ENCODE measurements at places on chromosomes 2 and 18.
A peak's percentile ranks its signal among the peaks of the same experiment; 100 is the strongest.

GRCh38 chr2:150167711-150168110 is 319.8 kb downstream of the RND3 start:
- no peak for DNase-seq

- no peak for DNase-seq
These were observed 18.8 kb upstream of the RMP24 start for GRCh38 chr18:35953688-35954087.

DNA sequence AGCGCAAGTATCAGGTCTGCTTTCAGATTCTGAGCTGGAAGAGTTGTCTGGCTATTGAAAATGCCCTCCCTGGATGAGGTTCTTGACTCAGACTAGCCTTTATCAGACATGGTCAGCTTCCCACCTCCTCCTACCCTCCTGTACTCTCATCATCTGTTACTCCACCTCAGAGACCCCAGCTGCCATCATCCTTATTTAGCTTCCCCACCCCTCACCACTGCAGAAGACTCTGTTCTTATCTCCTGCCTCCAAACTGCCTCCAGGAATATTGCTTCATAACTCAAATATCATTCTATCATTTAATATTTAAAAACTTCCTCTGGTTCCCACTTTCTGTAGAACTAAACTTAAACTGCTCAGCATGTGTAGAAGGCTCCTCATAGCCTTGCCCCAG is 31.1 kb upstream of the PPP3R1 start:
- no peak for DNase-seq

- no peak for DNase-seq
These were observed 773 bp downstream of the CMPK2 start for GRCh38 chr2:6864923-6865345.

DNA sequence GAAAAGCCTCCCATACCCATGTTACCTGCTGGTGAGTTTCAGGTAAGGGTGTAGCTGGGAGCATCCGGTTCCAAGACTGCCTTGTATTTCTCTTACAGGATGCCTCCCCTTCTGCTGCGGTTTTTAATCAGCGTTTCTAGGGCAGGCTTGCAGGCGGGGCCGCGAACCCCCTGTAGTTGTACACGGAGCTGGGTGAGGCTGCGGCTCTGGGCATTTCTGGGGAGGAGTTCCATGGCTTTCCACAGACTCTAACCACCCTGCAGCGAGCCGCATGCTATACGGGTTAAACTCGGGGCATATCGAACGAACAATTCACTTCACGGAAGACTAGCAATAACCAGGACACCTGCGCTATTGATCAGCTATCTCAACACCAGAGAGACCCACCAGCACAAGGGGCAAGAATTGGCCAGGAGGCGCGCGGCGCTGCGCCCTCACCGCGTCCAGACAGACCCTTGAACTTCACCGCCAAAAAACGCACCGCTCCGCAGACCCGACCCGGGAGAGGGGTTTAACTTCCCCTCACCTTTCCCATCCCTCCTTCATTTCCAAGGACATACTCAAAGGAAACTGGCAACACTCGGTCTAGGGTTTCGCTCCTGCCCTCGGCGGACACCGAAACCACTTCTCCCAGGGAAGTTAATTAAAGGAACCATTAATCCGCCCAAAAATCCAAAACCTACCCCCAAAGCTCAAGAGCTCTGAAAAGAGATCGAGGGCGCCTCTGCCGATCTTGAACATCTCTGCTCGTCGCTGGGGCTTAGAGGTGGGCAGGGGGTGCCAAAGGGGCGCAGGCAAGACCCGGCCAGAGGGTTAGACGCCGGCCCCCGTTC is 909 bp downstream of the TGFA start:
- no peak for DNase-seq

GRCh38 chr18:24988253-24988840 is 363.6 kb downstream of the ZNF521 start:
- DNase-seq: no peak

DNA sequence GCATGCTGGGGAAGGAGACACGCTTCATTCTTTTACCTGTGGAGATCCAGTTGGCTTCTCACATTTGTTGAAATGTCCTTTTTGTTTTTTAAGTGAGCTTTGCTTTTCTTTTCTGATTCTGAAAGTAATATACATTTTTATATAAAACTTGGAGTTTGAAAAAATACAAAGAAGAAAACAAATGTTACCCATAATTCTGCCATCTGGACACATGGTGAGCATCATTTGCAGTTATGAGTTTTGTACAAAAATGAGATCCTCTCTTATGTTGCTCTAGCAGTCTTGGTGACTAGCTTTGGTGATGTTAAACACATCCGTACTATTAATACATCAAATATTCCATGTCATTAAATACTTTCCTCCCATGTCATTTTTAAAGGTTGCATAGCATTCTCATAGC is 101.1 kb upstream of the OTOS start:
- DNase-seq: no peak

DNA sequence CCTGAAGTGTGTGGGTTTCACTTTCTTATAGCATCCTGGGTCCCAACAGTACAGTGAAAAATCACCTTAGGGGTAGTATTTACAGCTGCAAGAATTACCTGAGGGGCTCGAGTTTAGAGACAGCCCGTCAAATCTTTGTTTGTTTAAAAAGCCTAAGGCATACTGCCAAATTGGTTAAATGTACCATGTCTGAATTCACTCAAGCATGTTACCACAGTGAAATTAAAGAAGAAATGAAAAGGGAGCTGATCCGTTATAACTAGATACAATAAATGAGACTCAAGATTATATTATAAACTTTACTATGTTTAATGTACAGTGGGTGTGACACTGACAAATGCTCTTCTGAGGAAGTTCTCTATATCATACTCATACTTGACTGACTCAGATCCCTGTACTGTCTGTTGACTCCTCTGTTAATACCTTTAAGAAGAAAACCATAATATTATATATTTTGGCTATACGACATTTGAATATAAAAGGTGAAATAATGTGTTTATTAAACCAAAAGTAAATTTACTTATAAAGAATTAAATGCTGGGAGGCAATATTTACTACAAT is 107.3 kb downstream of the TMEFF2 start:
- DNase-seq: no peak

- peak; percentile 49 for DNase-seq
These were observed 896 bp downstream of the CACNB4 start for GRCh38 chr2:152097801-152098495.

- DNase-seq: peak; percentile 9
These were observed 101.5 kb upstream of the SETBP1 start for GRCh38 chr18:44579028-44579702.

DNA sequence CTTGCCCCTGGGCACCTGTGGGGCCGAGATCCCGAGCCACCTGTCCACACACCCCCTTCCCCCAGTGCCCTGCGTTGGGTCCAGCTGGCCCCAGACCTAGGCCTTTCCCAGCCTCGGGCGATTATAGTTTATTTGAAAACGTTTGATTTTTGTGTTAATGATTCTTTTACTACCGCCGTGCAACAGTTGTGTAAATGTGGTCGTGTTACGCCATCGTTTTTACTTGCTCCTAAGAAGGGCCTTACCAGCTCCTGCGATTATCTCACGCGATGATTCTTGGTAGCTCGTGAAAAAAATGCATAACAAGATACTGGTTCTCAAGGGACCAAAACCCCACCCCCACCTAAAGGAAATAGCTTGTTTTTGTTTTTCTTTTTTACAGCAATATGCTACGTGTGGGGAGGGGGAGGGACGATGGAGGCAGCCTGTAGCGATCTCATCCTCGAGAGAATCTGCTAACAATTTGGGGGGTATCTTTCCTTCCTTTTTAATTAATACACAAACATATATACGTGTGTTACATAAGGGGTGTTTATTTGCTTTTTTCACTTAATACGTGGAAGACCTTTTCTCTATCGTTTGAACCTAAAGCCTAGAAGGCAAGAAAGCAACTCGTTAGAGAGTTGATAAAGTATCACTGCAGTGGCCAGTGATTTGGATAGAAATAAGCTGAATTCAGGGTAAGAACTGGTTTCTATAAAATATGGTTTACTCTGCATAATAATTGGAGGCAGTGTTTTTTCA is 1.0 kb downstream of the ZDBF2 start:
- DNase-seq: peak; percentile 65

GRCh38 chr18:69491576-69491975 is 90.9 kb downstream of the DOK6 start:
- DNase-seq: no peak

GRCh38 chr2:33071591-33071990 is 124.8 kb downstream of the LTBP1 start:
- no peak for DNase-seq

- DNase-seq: no peak
These were observed 15.5 kb downstream of the CCT7 start for GRCh38 chr2:73249636-73250035.

DNA sequence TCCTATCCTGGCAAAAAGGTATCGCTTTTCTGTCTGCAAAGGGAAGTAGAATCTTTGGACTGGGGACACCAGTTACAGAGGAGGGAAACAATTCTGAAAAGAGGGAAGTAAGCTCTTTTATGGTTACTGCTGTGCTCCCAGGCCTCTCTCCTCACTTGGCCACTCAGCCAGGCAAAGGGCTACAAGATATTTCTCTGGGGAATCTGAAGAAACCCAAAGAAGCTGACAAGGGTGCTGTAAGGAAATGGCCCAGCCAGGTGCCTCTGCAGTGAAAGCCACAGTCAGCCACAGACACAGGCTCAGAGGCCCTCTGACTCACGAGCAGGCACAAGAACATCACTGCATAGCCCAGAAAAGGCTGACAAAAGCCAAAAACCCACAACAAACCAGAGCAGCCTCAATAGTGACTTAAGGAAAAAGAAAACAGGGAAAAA is 5.8 kb downstream of the HDLBP start:
- no peak for DNase-seq

- DNase-seq: no peak
These were observed 73.7 kb downstream of the CABLES1 start for GRCh38 chr18:23209031-23209430.

- DNase-seq: no peak
These were observed 84.6 kb downstream of the TMEM163 start for GRCh38 chr2:134634054-134634753.

DNA sequence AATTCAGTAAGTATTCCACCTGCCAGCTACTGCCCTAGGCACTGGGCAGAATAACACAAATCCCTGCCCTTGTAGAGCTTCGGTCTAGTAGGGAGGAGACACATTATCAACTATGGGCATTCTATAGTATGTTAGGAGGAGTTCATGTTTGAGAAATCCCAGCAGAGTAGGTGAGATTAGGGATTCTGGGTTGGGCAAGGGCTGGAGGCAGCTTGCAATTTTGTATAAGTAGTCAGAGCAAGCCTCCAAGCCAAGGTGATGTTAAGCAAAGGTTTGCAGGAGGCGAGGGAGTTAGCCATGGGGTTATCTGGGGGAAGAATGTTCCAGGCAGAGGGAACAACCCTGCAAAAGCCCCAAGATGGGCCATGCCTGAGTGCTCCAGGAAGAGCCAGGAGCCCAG is 187.9 kb upstream of the HS6ST1 start:
- DNase-seq: no peak

DNA sequence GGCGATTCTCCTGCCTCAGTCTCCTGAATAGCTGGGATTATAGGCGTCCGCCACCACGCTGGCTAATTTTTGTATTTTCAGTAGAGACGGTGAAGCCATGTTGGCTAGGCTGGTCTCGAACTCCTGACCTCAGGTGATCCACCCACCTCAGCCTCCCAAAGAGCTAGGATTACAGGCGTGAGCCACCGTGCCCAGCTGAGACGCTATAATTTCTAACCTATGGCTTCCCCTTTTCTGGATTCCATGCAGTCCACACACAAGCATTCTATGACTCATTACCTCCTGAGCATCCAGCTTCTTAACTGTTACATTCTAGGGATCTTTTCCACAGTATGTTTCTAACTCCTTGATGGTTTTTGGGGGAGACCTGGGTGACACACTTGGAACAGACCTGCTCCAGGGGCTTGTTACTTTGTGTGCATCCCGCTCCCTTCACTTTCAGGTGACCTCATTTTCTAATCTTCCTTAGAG is 11.8 kb upstream of the KCMF1 start:
- DNase-seq: no peak

- no peak for DNase-seq
These were observed 47.5 kb upstream of the ROCK2 start for GRCh38 chr2:11391942-11392266.

- no peak for DNase-seq
These were observed 66.2 kb upstream of the PROKR1 start for GRCh38 chr2:68577183-68577582.

DNA sequence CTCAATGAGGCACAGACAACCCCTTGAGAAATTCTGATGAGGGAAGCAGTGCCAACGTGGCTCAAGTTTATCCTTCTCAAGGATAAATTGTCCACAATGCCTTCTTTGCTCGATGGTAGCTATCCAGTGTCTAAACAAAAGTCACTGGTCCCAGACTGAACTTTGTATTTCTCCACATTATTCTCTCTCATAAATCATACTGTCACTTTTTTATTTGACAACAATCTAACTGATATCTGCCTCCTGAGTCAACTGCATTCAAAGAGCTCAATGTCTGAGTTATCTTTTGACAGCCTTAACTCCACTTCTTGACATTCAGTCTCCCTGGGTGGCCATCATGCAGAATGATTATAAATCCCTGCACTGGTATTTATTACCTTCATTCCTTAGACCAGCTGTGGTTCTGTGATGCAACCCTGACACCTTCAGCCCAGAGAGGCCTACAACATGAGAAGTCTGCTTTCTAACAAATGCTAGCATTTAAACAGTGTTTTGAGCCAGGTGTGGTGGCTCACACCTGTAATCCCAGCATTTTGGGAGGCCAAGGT is 38.2 kb downstream of the IMMT start:
- no peak for DNase-seq

DNA sequence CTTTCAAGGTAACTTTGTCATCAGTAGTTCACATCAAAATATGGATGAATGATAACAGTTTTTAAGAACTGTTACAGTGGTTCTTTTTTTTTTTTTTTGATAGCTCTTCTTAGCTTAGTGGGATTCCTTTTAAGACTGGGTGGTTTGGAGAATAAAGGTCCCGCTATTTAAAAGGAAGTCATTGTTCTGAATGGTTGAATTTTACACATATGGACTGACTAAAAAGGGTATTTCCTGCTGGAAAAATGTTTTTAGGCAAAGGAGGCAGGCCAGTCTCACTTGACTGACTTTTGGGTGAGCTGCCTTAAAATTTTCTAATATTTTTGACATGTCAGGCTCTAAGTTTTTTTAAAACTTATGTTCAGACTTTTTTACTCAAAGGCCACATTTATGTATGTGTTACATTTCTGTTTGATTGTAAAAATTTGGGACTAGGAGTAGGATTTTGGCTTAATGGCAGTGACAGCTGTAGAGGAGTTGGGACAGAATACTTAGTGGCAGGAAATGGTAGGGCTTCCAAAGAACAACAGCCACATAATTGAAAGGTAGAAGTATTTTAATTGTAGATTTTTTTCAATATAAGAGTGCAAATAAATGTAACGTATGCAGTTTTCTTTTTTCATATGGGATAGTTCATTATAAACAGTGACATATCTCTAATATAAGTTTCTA is 13.7 kb downstream of the VAPA start:
- no peak for DNase-seq
